ENCODE measurements at places on chromosomes 3 and 15.

DNA sequence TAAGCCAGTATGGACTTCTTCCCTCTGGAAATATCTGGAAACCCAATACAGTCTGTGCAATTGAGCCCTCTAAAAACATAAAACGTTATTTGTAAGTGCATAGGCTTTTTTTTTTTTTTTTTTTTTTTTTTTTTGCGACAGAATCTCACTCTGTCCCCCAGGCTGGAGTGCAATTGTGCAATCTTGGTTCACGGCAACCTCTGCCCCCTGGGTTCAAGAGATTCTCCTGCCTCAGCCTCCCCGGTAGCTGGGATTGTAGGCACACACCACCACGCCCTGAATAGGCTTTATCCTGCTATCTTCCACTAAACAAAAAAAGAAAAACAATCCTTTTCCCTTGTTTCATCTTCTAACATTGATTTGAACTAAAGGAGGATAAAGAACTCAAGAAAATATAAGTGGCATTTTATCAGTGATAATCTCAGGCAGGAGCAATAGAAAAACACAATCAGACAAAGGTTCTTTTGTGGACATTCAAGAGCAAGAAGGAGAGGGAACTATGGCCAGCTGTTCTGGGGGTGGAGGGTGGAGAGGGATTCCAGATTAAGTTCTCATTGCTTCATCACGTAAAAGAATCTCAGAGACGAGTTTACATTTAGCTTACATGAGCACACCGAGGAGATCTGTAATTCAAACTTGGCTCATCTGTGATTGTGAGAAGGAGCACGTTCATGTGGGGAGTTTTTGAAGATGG is 68.6 kb downstream of the ITGB5 start:
- no peak for DNase-seq

GRCh38 chr3:187567661-187568121 is 102.5 kb downstream of the SST start:
- DNase-seq: peak; percentile 91

- DNase-seq: no peak
Measured at GRCh38 chr3:56942523-56942922, 117.9 kb upstream of the SPATA12 start.

DNA sequence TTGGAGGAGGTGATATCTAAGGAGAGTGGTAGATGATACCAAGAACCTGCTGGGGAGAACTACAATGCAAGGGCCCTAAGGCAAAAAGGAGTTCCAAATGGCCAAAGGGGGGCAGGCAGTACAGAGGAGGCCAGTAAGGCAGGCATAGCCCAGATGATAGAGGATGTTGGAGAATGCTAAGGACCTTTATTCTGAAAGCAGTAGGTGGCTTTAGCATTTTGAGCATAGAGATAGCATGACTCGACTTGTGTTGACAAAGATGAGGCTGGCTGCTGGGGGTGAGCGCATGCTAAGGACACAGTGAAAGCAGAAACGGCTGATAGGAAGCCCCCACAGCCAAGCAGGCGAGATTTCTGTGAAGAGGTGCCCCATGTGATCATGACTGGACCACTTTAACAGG is 419.3 kb downstream of the ERC2 start:
- DNase-seq: no peak

- no peak for DNase-seq
Measured at GRCh38 chr15:51492528-51492927, 130.0 kb downstream of the DMXL2 start.

- DNase-seq: no peak
Measured at GRCh38 chr3:37730825-37731224, 130.9 kb upstream of the CTDSPL start.

DNA sequence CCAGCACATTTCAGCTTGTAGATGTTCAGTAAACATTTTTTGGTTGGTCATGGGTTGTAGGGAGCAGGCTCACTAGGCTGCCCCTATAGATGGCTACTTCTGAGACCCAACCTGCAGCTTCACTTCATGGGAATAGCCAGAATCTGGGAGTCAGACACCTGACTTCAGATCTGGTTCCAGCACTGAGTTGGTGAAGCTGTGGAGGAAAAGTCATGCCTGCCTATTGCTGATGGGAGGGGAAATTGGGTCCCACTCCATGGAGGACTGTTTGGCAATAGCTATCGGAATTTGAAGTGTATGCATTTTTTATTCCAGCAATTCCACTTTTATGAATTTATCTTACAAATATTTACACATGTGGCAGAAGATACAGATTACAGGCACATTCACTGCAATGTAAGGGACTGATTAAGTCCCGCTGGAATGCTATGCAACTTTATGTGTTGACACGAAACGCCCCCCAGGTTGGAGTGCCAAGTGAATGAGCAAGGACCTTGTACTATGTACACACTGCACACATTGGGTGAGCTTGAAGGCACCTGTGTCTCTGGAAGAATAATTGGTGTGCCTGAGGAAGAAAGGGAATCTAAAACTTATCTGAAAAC is 7.8 kb upstream of the CCR1 start:
- DNase-seq: no peak

DNA sequence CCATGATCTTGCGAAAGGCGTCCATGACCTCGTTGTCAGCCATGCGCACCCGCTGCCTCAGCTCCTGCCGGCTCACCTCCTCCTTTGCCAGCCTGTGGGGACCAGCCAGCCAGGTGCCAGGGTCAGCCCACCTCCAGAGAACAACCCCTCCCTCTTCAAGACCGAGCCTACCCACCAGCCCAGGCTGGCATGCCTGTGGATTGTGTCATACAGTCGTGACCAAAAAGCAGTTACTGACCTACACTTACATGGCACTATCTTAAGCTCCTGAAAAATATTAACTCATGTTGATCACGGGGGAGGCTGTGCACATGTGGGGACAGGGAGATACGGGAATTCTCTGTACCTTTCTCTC is 10.7 kb upstream of the CAMK1 start:
- peak; percentile 90 for DNase-seq

DNA sequence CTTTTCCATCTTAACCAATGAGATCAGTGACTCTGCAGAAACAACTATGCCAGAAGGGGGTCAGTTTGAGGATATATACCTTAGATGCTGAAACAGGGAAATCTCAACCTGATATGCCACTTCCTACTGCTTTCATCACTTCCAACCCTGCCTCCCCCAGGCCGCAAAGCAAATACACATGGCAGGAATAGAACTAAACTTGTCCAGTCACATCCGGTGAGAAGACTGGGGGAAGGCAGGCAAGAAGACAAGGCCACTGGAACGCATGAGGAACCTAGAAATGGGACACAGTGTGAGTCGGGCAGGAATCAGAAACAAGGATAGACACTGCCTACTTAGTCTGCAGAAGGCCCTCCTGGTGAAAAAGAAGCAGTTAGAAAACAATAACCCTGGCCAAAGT is 90.6 kb downstream of the MYO5A start:
- DNase-seq: no peak

DNA sequence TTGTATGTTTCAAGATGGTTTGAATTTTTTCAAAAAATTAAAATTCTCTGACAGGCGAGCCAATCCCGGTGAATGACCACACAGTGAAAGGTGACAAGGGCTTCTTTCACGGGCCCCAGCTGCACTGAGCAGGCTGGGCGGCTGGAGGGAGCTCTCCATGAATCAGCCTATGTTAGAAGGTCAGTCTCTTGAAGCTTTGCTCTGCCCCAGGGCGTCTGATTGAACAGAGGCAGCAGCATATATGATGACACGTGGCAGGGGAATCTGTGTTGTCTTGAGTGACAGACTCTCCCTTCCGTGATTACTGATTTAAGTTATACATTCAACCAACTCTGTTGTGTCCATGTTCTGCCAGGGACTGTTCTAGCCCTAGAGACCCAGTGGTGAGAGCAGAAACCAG is 51.5 kb downstream of the ISG20 start:
- no peak for DNase-seq

- no peak for DNase-seq
Measured at GRCh38 chr3:33103480-33103879, 6.5 kb upstream of the GLB1 start.

- no peak for DNase-seq
Measured at GRCh38 chr3:101996832-101997231, 147.5 kb downstream of the NFKBIZ start.

GRCh38 chr3:160140756-160141155 is 84.5 kb upstream of the C3orf80 start:
- DNase-seq: no peak

Measured in RCC 7860 (cell line).